Right renal pelvis (tissue), 4 donors: ENCODE measurements at places on chromosomes 12 and 14.

GRCh38 chr14:58639842-58640484 lies 2.2 kb downstream of the DACT1 start:
- DNase-seq: no peak

- DNase-seq: no peak
Measured at GRCh38 chr12:106037524-106038298, 101.0 kb downstream of the NUAK1 start.

- DNase-seq: no peak
Measured at GRCh38 chr12:46451276-46452021, 78.9 kb upstream of the SLC38A2 start.

- DNase-seq: no peak
Measured at GRCh38 chr12:123491056-123491455, 33.1 kb downstream of the SNRNP35 start.

- DNase-seq: no peak
Measured at GRCh38 chr12:4202918-4203317, 70.6 kb upstream of the CCND2 start.

DNA sequence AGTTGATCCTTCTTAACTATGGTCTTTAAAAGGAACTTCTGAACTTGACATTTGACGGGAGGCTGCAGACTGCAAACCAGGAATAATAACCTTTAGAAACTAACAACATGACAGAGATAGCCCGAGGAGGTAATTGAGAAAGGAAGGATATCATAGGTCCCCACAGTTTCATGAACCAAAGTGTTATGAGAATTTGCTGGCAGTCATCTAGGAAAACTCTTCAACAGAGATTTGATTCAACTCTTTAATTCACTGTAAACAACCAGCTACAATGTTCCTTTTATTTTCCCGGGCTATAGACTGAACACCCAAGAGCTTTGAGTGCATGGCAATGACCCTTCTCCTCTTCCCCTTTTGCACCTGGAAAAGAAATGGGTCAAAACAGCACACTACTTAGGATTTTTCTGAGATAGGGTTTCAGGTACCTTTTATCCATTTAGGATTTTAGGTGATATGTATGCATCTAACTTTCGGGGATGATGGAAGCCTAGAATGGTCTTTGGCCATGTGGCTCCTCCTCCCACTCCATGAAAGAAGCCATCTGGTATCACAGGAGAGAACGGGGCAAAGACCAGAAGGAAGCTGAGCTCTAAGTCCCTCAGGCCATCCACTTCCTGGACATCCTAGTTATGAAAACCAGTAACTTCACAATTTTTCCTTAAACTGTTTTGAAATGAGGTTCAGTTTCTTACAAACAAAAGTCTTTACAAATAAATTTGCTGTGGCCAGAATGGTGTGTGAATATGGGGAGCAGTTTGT lies 23.0 kb downstream of the GLT8D2 start:
- no peak for DNase-seq

DNA sequence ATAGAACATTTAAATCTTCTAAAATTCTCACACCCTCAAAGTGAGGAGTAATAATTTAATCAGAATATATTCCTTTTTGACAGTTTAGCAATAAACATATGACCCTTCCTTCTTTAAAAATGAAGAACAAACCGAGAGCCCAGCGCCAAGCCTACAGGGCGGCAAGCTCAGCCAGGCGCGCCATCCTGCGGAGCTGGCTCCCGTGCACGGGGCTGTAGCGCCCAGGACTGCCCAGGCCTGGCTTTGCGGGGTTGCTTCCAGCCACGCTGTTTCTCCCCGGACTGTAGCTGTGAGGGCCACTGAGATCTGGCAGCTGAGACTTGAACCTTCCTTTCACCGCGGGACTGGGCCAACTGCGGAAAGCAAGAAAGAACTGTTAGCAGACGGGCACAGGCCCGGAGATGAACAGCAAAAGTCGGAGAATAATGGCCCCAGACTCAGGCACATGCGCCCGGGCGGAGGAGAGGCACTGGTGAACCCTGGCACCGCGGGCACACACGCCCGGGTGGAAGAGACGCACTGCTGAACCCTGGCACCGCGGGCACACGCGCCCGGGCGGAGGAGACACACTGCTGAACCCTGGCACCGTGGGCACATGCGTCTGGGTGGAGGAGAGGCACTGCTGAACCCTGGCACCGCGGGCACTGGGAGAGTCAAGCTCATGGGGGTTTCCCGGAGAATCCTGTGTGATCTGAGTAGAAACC lies 16.6 kb downstream of the PGAM5 start:
- DNase-seq: no peak

DNA sequence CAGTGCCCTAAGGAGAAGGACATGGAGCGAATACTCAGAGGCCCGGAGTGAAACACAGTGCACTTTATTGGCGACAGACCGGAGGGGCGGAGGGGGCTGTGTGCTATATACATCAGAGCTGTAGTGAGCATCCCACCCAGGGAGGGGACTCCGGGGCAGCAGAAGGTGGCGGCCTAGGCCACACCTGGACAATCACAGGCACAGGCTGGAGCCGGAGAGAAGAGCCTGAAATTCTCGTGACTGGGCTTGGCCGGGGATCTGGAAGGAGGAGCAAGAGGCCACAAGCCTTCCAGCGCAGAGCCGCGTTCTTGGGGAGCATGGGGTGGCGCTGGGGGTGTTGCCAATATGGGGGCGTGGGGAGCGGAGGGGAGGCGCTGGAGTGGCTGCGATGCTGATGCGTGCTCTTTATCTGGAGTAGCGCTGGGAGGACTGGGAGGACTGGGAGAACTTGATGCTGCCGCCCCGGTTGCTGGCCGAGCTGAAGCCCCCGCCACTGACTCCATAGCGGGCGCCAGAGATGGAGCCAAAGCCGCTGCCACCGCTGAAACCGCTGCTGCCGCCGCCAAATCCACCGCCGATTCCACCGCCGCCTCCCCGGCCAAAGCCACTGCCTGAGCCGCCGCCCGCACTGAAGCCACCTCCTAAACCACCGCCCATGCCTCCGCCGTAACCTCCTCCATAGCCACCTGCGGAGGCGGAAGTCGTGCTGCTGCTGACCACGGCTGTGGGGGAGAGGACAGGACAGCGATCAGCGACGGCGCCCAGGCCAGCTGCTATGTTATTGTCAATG lies 6.1 kb downstream of the KRT3 start:
- no peak for DNase-seq
